Endothelial cell (in vitro differentiated cells): ENCODE measurements at places on chromosomes 7 and 10. TPM values are rescaled to one million over a fixed set of nuclear protein-coding genes. Genes with fewer than 3 reads are reported as not detected.

Gene OPALIN
- not detected for total RNA-seq

Gene GPC2
- 27.2 TPM for total RNA-seq

Gene UTF1
- 0.38 TPM for total RNA-seq

Gene TMEM184A
- 0.21 TPM for total RNA-seq

Gene HOXA9
- 0.80 TPM for total RNA-seq
